ENCODE measurements at places on chromosomes 6 and 20.

DNA sequence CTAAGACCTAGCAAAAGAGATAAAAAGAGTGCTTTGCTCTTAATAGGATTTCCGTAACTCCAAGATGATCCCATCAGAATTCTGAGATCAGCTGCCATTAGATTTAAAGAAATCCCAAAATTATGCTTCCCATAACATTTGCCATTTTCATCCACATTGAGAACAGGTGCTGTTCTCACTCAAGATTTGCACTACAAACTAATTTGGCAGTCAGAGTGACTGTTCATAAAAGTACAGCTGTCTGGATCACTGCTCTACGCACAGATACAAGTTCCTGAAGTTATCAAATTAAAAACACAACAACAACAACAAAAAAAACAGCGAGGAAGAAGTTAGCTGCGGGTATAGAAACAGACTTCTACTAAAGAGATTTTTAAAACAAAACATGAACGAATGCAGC lies 58.1 kb downstream of the ASCC3 start:
- no peak for DNase-seq

DNA sequence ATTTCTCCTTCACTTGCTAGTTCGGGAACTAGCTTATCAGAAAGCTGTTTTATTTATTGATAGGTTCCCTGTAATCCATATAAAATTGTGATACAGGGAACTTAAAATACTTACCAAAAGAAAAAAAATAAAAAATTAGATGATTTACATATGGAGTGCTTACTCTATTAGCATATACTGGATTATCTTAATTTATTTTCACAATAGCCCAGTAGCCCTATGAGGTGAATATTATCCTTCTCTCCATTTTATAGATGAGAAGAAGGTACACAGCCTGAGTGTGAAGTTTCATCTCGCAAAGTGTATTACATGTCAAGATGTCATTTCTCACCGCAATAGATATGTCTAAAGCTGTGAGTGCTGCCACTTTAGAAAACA lies 463.5 kb downstream of the CDKAL1 start:
- no peak for DNase-seq

DNA sequence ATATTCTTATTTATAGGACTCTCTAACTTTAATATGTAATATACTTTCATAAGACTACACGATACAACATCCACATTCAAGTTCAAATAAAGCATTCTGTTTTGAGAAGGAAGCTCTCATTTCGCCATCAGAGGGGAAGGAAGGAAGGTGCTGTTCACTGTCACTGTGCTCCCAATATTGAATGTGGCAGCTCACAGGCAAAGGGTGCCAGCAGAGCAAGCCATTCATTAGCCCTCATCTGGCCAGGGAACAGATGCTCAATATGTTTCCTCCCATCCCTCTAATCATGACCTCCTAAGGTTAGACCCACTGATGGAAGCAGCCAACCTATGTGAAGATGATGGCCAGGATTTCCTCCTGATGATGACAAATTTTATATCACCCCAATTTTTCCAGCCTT lies 154.4 kb downstream of the DST start:
- no peak for DNase-seq

DNA sequence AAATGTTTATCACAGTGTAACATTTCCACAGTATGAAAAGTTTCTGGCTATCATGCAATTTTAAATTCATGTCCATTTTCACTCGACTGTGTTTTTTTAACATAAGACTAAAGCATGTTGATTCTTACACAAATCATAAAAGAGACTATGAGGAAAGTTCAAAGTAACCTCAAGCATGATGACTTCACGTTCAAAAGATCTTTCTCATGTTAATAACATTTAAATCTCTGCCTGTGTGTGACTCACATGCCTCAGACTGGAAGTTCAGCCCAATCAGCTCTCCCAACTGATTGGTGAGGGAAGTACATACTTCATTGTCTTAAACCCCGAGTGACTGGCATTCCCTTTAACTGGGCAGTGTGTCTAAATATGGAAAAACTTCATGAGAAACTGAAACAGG lies 37.4 kb downstream of the ATXN1 start:
- no peak for DNase-seq

DNA sequence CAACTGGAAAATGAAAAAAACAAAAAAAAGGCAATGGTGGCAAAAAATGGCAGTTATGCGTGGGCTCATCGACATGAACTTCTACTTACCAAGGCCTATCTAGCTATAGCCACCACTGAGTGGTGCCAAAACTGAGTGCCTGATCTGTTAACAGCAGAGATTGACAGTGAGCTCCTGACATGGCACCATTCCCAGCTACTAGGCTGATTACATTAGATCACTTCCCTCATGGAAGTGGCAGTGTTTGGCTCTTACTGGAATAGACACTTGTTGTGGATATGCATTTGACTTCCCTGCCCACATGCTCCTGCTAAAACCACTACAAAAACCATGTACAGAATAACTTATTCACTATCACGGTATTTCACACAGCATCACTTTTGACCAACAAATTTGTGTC lies 216.1 kb upstream of the SGK1 start:
- no peak for DNase-seq

GRCh38 chr6:147067184-147067583 lies 137.0 kb upstream of the STXBP5 start:
- DNase-seq, result no peak

DNA sequence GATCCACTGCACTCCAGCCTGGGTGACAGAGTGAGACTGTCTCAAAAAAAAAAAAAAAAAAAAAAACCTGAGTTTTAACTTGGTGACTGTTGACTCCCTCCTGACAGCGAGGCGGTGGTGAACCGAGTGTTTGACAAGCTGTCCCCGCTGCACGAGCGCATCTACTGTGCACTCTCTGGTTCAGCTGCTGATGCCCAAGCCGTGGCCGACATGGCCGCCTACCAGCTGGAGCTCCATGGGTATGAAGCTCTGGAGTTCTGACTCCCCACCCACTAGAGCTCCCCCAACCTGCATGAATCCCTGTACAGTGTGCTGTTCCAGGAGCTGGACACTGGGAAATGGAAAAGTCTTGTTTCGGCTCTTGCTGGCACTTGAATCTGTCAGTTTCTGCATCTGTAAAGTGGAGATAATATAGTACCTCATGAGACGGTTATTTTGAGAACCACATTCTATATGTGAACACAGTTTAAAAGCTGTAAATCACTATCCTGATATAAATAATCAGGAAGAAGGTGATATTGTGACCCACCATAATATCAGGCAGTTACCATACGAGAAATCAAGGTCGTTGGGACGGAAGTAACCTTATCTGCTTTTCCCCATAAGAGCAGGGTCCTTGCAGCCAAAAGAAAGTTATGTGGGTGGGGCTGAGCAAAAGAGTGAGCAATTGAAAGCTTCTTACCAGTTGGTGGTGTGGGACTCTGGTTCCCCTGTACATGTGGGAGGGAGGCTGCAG lies 3.3 kb downstream of the PSMB9 start:
- no peak for DNase-seq

DNA sequence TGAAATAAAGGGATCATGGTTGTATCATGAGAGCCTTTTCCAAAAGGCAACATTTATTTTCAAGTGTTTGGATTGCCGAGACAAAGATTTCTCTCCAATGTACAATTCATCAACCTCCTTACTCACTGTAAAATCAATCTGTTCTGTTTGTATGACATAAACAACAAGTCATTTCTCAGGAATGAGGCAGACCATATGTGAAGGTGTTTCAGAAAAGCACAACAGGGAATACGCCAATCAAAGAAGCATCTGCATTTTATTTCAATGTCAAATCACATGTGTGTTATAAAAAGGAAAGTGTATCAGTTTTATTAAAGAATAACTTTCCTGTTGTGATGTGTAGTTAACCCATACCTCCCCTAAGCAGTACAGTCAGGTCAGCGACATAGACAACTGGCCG lies 653.7 kb downstream of the TFAP2A start:
- no peak for DNase-seq

GRCh38 chr6:1390946-1391799 lies 1.8 kb downstream of the FOXF2 start:
- DNase-seq, result no peak

GRCh38 chr6:56796196-56796532 lies 153.5 kb upstream of the DST start:
- no peak for DNase-seq

DNA sequence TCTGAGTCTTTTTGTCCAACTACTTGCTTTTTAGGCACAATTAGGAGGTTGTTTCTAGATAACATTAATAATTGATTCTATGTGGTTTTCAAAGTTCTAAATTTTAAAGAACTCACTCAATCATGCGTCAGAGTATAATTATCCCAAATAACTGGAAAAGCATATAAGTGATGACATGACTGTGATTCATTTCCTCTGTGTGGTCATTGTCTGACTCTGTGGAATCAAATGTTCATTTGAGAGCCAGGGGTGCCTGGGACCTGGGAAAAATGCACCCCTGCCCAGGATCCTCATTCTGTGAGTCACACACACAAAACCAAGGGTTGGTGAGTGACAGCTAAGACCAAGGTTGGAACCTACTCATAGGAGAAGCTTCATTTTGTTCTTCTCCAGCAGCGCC lies 127.1 kb upstream of the MLIP start:
- no peak for DNase-seq

DNA sequence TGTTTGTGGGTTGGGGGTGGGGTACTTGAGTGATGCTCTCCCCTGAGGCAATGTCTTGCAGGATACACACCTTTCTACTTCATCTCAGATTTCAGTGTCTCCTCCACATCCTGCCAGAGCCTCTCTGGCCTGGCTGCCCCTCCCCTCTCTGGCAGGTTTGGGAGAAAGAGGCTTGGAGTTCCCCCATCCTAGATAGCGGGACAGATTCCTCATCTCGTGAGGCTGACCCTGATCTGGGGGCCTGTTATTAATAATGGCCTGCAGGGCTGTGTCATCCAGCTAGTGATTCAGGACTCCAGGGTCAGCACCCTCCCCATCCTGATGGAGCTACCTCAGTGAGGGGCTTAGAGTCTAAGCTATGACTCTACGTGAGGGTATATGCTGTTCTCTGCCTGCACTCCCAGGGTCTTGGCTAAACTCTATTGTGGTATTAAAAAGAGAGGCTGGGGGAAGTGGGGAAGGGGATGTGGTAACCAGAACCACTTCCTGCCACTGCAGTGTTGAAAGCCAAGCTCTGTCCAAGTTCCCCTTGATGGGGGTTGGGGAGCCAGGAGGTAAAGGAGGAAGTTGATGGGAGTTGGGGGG lies 3.7 kb upstream of the MMP9 start:
- no peak for DNase-seq

- no peak for DNase-seq
Measured at GRCh38 chr6:89186762-89187161, 30.4 kb downstream of the GABRR1 start.

DNA sequence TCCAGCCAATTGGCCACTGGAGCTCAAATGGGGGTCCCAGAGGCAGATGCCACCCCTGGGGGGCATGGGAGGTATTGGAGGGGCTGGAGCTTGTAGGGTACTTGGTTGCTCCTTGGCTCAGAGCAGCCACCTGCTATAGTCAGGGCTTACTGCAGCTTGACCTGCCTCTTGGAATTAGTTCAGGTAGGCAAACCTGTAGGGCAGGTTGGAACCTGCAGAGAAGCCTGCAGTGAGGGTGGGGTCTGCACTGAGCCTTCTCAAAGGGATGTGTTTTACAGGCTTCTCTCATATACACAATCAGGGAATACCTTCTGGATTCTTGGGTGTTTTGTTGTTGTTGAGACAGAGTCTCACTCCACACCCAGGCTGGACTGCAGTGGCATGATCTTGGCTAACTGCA lies 94.2 kb upstream of the MYL9 start:
- DNase-seq, result no peak

DNA sequence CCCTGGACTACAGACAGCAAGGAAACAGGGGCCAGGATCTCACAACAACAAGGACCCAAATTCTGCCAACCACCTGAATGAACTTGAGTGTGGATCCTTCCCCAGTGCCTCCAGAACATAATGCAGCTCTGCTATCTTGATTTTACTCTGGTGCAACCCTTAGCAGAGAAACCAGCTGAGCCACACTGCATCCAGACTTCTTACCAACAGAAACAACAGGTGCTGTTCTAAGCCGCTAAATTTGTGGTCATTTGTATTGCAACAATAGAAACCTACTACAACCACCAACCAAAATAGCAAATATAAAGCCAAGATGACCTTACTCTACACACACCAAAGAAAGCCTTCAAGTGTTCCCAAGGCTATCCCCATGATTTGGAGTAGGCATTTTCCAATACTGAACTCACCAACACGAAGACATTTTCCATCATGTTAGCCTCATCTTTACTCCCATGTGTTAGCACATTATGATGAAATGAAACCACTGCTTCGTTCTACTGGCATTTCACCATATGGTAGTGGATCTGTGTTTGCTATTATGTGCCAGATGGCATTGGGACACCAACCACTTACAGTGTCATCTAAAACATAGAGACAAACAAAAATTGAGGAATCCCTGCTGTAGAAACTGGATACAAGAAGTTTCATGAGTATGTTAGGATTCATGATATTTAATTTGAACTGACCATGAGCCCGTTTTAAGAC lies 249.8 kb upstream of the ID4 start:
- no peak for DNase-seq

- DNase-seq, result no peak
Measured at GRCh38 chr6:125966569-125966968, 10.0 kb downstream of the HINT3 start.

DNA sequence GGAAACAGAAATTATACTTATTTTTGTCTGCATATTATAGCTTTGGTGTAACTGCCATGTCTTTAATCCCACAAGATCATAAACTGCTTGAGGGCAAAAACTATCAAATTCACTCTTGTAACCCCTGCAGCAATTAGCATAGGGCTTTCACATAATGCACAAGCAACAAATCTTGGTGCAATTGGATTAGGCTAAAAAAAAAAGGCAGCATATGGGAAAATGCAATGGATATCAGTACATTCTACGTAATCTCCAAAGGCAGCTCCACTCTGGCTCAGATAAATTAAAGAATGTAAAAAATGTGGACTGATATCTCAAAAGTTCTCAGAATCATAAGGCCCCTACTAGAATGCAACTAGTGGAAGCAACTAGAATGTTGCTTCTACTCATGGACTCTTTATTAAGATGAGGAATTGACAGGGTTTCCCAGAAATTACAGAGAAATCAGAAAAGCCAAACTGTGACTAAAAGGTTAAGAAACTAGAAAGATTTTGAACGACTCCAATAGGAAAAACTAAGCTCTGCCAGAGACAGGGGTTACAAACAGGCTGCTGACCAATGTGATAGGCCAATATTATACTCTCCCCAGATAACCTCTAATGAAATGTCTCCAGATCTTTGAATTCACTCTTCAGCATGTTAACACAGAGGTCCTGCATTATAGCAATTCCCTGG lies 55.0 kb downstream of the FILIP1 start:
- no peak for DNase-seq

GRCh38 chr6:99347804-99348203 lies 1.7 kb downstream of the FAXC start:
- no peak for DNase-seq

- DNase-seq, result no peak
Measured at GRCh38 chr20:39188266-39188765, 226.2 kb downstream of the DHX35 start.
